ENCODE measurements at places on chromosomes 2 and 18.

GRCh38 chr2:45391866-45392265, 219.2 kb downstream of the SRBD1 start:
- DNase-seq = no peak

- no peak for DNase-seq
These were observed 267.4 kb upstream of the NT5C1B start for GRCh38 chr2:18856765-18857164.

DNA sequence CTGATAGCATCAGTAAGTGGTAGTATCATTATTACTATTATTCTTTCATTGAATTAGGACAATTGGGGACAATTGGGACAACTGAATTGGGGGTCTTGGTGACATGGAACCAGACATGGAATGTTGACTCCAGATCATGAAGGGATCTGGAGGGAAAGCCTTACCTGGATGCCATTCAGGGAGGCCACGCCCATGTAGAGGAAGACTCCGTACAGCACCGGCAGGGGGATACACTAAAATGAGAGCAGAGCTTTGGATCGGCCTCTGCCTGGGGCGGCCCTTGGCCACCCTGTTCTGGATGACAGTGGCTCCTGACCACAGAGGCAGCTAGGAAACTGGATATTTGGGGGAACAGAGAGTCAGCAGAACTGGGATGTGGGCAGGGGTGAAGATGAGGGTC, 29.2 kb downstream of the MTHFD2 start:
- DNase-seq = no peak

- DNase-seq = no peak
These were observed 42.1 kb downstream of the RAPH1 start for GRCh38 chr2:203492965-203493364.

DNA sequence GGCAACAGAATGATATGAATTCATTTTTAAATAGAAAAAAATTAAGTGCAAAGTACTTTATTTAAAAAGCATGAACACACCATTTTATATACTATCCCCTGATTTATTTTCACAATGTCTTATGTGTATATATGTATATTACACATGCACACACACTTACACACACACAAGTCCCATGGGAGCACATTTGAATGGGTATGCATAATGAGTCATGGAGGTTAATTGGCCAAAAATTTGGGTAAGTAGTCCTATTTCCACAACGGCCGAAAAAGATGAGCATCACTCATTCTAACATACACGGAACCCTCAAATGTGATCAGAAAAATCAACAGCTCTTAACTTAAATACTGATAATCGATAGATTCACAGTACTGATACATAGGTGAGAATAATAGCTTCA, 97.4 kb upstream of the NABP1 start:
- no peak for DNase-seq

GRCh38 chr18:22141211-22141610, 28.2 kb upstream of the GATA6 start:
- no peak for DNase-seq

DNA sequence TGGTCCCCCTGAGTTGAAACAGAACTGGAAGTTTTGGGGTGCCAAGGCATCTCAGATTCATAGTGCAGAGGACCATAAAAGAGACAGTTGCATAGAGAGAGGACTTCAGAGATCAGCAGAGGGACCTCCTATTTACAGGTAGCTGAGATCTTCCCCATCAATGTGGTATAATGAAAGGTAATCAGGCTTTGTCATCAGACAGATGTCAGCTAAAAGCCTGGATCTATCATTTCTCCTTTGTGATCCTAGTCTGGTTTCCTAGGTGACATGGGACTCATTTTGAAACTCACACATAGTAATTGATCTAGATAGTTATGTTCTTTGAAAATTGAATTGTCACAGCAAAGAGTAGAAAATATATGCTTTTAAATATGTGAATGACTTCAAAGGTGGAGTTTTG, 443.5 kb upstream of the MAP2 start:
- no peak for DNase-seq

DNA sequence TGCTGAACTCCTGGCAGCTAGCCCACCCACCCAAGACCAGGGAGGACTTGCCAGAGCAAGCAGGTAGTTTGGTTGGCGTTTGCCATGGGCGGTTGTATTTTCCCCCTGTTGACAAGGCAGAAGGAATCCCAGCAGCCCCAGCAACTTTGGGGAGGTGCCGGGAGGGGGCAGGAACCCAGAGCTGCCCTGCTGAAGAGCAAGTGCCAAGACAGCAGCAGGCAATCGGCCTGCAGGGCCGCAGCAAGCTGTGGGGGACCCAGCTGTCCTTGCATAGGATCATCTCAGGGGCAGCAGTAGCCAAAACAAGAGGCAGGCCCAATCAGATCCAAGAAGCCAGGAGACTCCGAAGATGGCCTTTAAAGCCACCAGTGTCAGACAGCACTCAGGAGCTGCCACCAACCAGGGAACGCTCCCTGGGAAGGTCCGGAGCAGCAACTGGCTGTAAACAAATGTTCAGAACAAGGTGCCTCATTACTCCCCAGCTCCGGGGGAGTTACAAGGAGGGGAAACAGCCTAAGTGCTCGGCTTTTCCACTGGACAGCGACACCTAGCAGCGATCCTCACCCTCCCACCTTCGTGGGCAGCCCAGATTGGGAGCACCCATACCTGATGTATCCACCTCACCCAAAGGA, 2.1 kb downstream of the ST8SIA5 start:
- no peak for DNase-seq

DNA sequence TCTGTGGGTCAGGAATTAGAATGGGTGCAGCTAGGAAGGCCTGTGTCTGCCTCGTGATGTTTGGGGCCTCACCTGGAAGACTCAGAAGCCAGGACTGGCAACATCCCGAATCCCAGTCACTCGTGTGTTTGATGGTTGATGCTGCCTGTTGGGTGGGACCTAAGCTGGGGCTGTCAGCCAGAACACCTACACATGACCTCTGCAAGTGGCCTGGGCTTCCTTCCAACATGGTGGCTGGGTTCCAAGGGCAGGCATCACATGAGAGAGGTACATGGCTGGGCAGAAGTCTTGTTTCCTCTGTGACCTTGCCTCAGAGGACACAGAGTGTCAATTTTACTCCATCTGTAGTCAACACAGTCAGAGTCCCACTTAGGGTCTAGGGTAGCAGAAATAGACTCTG, 177.8 kb downstream of the GBX2 start:
- no peak for DNase-seq

DNA sequence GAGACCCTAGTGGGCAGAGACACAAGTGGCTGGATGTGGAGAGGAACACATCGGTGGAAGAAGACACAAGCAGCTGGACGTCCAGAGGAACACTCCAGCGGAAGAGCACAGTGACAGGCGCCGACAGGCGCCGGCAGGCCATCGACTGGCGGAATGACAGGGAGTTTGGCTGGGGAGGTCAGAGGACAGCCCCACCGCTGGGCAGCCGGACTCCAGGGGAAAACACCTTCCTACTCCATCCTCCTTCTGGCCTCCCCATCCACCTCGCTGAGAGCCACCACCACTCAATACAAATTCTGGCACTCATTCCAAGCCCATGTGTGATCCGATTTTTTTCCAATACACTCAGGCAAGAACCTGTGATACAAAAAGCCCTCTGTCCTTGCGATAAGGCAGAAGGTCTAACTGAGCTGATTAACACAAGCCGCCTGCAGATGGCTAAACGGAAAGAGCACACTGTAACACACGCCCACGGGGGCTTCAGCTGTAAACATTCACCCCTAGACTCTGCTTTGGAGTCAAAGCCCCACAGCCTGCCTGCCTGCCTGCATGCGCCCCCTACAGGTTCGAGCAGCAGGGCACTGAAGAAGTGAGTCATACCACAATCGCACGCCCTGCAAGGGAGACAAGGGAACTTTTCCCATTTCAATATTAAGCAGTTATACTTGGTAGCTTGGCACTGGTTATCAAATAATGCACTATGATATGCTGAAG, 50.2 kb upstream of the LRP1B start:
- DNase-seq = no peak

GRCh38 chr2:16862471-16862870, 196.8 kb upstream of the CYRIA start:
- DNase-seq = no peak

- DNase-seq = no peak
These were observed 43.7 kb upstream of the SEMA4C start for GRCh38 chr2:96913398-96914202.

DNA sequence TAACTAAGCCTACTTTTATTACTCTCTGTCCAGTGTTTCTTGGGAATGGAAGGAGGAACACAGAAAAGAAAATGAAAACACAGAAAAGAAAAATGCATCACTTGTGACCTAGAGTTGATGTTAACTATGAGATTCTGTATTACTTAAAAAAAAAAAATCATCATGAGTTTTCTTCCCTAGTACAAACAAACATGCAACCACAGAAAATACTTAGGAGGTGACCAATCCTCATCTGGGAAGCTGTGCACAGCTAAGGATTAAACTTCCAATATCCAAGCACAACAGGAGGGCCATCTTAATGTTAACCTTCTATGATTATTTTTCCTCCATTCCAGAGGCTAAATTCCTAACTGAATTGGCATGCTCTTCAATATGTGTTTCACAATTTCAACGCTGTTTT, 1140.4 kb downstream of the LRP1B start:
- DNase-seq = no peak

DNA sequence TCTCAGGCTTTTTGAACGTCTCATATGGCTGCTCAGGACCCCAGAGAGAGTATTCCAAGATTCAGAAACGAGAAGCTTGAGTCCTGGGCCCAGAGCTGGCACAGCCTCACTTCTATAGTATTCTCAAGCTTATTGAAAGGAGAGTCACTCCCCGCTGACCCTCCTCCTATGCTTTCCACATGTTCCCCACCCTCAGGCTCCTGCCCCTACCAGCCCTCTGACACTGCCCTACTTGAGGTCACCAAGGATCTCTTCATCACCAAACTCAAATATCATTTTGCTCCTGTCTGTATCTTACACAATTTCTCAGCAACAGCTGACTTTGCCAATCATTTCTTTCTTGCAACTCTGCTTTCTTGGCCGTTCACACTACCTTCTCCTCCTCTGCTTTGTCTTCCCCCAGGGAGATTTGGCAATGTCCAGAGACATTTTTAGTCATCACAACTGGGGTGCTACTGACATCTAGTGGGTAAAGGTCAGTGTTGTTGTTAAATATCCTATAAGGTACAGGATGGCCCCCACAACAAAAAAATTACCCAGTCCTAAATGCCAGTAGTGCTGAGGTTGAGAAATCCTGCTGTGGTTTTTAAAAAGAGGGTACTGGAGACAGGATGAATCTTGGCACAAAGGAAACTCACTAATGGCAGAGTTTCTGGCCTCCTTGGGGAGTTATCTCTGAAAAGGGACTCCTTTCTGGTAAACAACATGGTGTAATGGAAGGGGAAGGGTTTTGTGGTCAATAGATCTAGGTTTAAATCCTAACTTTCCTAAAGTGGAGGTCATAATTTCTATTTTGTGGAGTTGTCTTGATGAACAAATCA, 26.9 kb upstream of the INSIG2 start:
- no peak for DNase-seq

- DNase-seq = no peak
These were observed 17.6 kb downstream of the KCNK3 start for GRCh38 chr2:26710145-26710544.

GRCh38 chr2:62200868-62201267, 5.0 kb downstream of the B3GNT2 start:
- no peak for DNase-seq

DNA sequence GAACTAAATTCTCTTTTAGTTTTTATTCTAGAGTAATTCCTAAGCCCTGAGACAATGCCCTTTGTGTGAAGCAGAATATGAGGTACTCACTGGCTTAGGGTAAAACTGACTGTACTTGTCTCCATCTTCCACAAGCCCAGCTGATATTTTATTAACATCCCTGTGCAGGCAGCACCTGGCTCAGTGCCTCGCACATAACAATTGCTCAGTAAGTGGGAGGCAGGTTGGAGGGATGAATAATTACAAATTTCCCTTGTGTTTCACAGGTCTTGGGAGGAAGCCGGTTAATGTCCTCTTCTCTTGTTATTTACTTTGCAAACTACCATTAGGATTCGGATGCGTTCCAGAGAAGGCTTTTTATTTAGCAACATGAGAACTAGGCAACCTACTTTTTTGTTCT, 249.8 kb upstream of the FSHR start:
- no peak for DNase-seq

DNA sequence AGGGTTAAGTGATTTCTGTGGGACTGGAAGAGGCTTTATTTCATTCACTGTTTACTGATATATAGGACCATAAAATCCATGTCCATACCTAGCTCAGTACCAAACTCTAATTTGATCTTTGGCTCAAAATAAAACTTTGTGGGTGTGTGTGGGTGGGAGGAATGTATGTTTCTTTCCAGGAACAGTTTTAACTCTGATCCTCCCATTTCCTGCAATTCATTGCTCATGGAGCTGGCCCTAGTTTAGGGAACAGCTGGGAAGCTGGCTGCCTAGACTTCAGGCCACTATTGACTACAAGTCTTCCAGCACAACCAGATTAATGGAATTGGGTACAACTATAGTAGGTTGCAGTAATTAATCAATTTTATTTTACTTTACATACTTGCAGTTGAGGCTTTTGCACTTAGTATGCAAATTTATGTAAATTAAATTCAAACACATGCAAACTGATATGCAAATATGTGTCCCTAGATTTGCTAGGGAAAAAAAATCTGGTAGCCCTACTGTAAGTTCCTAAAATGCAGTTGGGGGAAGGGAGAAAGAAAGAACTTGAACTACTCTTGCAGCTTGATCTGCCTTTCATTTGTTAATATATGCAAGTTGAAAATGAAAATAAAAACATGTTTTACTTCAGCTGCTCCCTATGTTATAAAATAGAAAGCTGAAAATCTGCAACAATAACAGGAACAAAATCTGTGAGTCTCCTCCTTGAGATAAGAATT, 1070.3 kb upstream of the CELF4 start:
- no peak for DNase-seq

DNA sequence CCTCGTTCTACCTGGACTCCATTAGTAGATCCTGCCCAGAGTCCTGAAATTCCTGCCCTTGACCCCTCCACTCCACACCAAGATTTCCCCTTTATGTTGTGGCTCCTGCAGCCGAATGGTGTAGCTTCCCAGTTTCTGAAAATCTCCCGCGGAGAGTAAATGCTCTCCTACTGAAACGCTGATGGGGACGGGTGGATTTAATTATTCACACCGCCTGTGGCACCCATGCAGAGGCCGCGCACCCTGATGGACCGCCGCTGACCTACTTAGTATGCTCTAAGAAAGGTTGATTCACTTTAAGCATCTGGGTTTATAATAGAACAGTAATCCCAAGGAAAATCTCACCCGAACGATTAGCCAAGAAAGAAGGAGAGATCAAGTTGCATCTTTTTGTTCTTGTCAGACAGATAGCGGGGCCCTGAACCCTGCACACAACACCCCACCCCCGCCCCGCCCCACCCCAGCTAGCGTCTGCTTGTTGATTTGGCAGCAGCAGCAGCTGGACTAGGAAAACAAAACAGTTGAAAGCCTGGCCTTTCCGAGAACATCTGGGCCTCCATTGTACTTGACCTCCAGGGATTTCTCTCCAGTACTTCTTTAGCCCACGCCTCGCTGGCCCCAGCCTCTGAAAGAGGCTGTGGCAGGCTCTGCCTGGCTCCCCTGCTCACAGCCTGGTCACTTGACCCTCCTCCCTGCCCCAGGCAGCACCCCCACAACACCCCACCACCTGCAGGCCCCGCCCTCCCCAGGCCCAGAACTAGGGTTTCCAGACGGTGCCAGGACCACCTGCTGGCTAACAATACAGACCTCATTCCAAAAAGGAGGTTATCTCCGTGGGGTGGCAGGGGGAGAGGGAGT, 53.6 kb downstream of the DPYSL5 start:
- DNase-seq = no peak

All from stimulated activated CD8-positive, alpha-beta memory T cell treated with anti-CD3 and anti-CD28 coated beads, Interleukin-2, amount 100 ng/mL, for 48 hours (primary cell).